Activated CD4-positive, alpha-beta T cell treated with anti-CD3 and anti-CD28 coated beads, Interleukin-2, amount 50 U/mL, for 48 hours (primary cell): ENCODE measurements at places on chromosomes 11 and 22.
A peak's percentile ranks its signal among the peaks of the same experiment; 100 is the strongest.

DNA sequence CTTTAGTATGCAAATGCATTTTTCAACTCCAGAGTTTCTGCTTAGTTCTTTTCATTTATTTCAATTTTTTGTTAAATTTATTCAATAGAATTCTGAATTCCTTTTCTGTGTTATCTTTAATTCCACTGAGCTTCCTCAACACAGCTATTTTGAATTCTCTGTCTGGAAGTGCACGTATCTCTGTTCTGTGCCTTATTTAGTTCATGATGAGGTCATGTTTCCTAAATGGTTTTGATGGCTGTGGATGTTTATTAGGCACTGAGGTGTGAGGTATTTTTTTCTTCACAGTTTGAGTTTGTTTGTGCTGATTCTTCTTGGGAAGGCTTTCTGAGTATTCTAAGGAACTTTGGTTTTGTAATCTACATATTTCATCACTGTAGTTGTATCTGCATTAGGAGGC lies 2042.8 kb upstream of the RAG2 start:
- no peak for DNase-seq

- no peak for DNase-seq
These were observed 43.0 kb downstream of the CECR2 start for GRCh38 chr22:17412232-17412631.

DNA sequence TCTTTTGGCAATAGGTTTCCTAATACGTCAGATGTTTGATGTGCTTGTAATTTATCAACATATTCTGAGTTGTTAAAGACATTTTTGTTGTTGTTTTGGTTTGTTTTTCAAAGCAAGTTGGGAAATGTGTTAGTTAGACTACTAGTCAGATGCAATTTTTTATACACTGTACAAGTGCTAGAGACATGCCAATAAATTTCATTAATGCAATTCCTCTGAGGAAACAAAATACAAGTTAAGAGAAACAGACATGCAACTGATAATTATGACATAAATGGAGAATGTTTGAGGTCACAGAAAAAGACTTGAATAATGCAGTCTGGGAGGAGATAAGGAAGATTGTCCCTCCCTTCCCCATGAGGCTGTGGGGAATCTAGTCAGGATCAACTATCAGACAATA lies 5.9 kb downstream of the OR51T1 start:
- DNase-seq = no peak

DNA sequence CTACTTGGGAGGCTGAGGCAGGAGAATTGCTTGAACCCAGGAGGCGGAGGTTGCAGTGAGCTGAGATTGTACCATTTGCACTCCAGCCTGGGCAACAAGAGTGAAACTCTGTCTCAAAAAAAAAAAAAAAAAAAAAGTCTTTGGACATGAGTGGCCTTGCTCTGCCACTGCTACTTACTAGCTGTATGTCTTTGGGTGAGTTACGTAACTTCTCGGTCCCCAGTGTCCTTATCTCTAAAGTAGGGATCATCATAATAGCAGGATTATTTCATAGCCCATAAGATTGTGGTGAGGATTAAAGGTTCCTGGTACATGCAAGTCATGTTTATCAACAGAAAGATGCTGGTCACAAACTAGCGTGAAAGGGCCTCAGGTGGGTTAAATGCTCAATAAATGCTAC lies 53.9 kb upstream of the HEPHL1 start:
- DNase-seq = no peak

DNA sequence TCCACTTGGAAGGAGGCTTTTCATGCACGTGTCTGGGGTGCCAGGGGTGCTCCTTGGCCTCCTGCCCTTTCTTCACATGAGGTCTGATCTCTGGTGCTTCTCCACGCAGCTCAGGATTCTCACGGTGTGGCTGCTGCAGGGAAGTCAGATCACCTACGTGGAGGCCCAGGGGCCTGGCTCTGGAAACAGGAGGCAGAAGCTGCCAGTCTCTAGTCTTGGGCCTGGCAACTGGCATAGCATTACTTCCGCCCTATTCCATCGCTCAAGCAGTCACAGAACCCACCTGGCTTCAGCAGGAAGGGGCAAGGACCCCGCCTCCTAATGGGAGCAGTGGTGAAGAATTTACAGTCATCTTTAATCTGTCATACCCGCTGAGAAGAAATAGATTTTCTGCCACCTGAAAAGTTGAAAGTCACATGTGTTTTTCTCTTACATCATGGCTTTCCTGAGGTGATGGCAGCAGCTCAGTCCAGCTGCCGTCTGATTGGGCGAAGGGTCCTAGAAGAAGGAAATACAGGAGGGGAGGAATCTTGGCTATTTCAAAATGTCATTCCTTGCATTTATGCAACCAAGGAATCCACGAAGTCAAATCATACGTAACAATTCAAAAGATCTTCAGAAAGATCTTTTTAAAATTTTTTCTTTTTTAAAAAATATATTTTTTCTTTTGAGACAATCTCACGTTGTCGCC lies 50.1 kb upstream of the DKK3 start:
- DNase-seq = no peak

- no peak for DNase-seq
These were observed 27.0 kb downstream of the SPATA19 start for GRCh38 chr11:133818302-133818701.

GRCh38 chr11:68471360-68472340 lies 11.1 kb downstream of the PPP6R3 start:
- peak; percentile 74 for DNase-seq

- no peak for DNase-seq
These were observed 11.3 kb downstream of the CHRNA10 start for GRCh38 chr11:3659595-3660515.

DNA sequence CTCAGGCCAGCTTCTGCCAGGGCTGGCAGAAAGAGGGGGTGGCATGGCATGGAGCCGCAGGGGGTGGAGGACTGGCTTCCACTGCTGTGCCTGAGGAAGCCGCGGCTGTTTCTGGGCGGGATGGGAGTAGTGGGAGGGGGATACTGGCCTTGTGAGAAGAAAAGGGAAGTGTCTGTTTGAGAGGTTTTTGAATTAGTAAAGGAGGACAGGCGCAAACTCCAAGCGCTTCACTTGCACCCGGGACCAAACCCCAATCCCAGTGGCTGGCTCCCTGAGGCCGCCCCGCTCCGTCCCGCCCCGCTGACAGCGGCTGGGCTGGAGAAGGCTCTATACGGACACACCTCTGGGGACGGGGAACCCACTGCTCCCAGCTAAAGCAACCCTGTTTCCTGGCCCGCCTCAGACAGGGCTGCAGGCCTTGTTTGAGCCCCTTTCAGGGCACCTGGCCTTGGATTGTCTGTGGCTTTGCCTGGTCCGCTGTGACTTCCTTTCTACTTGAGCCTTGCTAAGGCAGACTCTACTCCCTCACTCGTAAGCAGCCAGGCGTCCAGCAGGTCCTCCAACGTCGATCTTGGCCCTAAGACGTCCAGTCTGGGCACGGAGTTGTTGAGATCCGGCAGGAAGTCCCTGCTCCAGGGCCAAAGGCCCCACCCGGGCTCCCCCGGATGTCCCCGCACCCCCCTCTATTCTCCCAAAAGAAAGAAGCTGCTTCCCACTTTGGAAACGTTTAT lies 2.2 kb downstream of the APOA1 start:
- DNase-seq = no peak

DNA sequence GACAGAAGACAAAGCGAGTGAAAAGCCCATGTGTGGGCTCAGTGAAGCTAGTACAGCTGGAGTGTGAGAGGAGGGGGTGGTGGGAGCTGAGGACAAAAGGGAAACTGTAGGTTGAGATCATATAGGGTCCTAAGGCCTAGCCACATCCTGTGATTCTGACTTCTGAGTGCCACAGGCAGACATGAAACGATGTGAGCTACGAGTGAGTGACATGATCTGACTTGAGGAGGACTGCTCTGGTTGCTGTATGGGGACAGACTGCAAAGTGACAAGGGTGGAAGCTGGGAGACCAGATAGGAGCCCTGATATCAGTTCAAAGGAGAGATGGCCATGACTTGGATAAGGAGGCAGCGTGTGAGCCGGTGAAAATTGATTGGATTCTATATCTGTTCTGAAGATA lies 85.4 kb downstream of the MICAL2 start:
- peak; percentile 67 for DNase-seq

DNA sequence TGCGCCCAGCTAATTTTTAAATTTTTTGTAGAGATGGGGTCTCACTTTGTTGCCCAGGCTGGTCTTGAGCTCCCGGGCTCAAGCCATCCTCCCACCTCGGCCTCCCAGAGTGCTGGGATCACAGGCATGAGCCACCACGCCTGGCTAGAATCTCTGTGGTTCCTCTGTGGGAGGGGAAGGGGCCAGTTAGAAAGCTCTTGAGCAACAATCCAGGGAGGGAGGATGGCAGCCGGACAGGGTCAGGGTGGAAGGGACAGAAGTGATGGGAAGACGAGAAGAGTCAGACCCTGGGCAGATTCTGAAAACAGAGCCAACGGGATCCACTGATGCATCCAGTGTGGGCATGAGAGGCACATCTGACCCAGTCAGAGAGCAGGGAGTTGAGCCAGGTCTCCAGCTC lies 38.9 kb upstream of the MN1 start:
- no peak for DNase-seq

DNA sequence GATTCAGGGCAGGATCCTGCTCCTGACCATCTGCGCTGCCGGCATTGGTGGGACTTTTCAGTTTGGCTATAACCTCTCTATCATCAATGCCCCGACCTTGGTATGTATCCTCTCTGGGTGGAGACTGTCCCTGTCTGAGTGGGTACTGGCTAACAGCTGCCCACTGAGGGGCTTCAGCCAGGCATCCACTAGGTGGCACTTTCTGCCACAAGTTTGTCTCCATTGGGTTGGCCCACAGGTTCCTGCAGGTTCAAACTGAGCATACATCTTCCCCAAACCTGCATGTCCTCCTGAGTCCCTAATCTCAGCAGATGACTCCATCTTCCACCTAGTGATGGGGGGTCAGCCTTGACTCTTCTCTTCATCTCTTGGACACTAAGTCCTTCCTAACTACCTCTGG lies 4.4 kb downstream of the SLC2A11 start:
- peak; percentile 56 for DNase-seq

DNA sequence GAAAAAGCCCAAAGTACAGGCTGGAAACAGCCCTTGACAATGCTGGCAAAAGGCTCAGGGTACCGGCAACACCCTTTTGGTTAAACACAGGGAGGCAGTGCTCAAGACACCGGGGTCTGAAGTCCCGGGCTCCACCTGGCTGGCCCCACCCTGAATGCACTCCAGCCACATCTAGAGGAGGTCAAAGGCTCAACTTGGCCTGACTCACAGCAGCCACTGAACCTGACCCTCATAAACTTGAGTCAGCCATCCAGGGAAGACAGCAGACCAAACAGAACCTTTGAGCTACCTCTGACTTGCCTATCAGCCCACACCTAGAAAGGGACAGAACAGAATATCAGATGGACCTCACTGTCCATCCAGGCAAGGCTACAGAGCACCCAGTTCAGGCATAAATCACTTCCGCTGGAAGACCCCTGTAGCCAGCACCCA lies 3.8 kb downstream of the CFL1 start:
- no peak for DNase-seq

GRCh38 chr11:18727479-18728236 lies 1.7 kb upstream of the IGSF22 start:
- peak; percentile 65 for DNase-seq

DNA sequence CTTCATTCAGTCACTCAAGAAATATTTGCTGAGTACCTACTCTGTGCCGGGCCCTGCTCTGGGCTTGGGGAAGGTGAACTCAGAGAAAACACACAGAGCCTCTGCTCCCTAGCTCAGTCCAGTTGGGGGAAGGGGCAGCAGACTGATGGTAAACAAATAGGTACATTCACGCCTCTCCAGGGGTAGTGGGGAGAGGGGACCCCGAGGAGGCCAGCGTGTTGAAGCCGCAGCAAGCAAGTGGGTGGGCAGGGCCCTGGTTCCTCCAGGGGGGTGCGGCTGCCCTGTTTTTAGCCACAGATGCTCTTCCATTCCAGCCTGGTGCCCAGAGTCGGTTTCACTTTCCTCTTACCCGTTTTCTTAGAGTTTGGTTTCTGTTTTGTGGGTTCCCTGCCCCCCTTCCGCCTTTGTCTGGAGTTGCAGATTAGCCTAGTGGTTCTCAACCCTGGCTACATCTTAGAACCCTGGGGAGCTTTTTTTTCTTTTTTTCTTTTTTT lies 8.7 kb downstream of the DRAP1 start:
- peak; percentile 71 for DNase-seq

DNA sequence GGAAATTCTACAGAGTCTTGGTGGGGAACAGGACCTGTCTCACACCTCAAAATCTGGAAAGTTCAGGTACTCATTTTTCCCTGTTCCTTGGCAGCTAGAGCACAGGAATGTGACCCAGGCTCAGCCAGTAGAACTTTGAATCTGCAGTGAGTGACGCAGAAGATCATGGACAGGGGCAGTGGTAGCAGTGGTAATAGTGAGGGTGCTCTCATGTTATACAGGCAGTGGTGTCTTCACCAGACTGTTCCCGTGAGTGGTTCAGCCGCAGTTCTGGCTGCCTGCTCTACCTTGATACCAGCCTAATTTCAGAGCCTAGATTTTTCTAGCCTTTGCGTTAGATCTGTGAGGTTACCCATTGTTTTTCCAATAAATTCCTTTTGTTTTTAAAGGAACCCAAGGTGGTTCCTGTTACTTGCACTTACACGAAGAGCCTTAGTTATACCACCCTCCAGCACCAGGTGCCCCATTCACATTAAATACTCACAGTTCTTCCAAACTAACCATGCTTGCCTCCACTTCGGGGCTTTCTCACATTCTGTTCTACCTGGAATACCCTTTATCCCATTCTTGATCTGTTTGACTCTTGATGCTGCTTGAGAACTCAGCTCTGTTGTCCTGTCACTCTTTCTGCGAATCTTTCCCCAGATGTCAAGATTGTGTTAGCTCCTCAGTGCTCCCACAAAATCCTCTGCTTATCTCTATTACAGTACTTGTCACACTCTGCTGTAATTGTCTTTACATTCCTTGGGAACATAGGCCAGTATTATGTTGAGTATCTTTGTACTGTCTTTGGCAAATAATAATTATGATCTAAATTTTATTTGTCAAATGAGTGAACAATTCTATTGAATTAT lies 47.8 kb downstream of the SWAP70 start:
- no peak for DNase-seq

DNA sequence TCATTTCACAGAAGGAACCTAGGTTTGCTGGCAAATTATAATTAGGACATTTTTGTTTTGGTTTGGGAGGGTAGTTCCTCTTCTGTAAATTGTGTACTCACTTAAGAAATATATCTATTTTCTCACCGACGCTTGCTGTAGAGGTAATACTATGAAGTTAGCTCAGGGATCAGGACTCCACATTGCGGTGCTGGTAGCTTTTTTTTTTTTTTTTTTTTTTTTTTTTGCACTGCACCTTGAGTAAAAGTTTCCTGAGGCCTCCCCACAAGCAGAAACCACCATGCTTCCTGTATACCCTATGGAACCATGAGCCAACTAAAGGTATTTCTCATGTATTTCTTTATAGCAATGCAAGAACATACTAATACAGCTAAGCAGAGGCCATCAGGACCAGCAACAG lies 14.7 kb downstream of the UBTFL1 start:
- DNase-seq = no peak
